Astrocyte of the spinal cord (primary cell): ENCODE measurements at places on chromosomes 3 and 15.

DNA sequence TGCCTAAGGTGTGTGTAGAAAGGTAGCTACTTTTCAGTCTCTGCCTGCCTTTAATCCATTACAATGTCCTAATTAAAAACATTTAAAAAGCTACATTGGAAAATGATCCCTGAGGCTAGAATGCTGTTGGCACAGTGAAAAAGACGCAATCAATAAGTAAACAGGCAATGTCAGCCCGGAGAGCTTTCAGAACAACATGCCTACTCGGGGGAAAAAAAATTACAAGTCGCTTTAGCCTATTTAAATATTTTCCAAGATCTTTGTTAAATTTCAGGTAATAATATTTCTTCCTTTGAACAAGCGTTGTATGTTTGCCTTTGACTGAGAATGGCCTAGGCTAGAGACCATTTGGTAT is 46.6 kb upstream of the CD47 start:
- no peak for DNase-seq

- DNase-seq, result no peak
Observed at GRCh38 chr3:53218131-53218530, 37.7 kb downstream of the TKT start.

GRCh38 chr3:112413074-112413473 is 80.1 kb downstream of the CD200 start:
- DNase-seq, result no peak

GRCh38 chr15:42011074-42011473 is 9.8 kb downstream of the PLA2G4E start:
- DNase-seq, result no peak

GRCh38 chr15:82174471-82175235 is 87.9 kb downstream of the EFL1 start:
- peak; percentile 47 for DNase-seq

DNA sequence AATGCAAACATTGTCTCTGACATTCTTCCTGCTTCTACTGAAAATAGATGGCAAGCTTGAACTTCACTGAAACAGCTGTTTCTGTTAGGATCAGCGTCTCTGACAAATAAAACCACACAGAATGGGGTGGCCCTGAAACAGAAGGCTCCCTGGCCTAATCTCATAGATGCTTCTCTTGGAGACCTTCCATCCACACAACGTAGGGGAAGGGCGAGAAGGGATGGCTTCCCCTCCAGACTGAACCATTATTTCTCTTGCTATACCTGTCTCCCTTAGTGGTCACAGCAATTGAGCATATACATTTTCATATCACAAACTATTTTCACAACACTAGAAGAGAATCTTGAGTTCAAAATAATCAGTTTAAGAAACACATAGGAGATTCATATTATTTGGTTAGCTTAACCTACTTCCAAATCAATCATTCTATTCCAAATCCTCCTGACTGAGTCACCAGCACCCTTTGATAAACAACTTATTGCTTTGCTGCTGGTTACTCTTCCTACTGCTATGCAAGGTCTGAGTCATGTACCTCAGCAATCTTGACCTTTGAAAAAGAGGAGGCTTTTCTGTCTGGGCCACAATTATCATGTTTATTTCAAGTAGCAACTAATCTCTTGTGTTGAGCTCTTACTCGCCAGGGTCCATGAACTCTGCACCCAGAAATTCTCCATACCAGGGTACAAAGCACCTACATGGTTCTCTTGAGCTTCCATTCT is 45.5 kb downstream of the CBLB start:
- peak; percentile 94 for DNase-seq

DNA sequence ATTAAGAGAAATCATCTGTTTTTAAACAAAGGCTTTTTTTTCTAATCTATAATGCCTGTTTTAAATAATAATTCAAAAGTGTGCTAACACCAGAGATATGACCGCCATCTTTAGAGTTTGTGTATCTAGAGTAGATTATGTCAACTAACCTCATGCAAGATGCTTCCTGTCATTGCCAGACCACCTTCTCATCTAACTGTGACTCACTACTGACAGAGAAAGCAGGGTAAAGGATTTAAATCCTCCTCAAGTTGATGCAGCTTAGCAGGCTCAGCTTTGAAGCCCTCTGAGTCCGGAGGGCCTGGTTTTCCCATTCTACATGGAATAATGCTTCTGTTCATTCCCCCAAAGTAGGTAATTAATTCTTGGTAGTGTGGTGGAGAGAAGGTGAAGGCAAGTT is 108.5 kb downstream of the ECT2 start:
- peak; percentile 40 for DNase-seq

DNA sequence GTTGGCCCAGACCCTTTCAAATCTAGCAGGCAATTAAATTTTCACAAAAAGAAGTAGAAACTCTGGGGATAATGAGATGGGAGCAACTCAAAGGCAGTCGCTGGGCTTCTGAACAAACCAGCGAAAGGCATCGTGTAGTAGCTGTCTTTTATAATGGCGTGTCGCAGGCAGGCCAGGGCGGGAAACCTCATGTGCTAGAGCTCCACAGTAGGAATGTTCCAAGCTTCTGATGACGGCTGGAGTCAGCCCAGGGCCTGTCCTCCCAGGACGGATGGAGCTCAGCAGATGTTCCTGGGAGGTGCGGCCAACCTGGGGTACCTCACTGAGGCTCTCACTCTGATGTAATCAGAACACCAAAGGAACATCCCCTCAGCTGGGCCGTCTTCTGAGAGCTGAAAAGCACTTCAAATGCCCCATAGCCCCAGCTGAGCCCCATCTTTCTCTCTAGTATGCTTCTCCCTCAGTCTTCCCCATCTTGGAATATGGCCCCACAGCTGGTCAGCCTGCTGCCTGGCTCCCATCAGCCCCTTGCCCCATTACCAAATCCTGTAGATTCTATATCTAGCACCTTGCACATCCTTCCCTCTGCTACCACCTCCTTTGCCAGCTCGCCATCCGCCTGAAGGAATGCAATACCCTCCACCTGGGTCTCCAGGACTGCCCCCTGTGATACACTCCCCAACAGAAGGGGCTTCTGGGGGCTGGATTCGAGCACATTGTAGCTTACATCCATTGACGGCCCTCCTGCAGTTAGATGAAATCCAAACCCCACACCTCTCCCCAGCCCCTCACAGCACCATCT is 54.9 kb upstream of the ATP2B2 start:
- DNase-seq, result no peak

DNA sequence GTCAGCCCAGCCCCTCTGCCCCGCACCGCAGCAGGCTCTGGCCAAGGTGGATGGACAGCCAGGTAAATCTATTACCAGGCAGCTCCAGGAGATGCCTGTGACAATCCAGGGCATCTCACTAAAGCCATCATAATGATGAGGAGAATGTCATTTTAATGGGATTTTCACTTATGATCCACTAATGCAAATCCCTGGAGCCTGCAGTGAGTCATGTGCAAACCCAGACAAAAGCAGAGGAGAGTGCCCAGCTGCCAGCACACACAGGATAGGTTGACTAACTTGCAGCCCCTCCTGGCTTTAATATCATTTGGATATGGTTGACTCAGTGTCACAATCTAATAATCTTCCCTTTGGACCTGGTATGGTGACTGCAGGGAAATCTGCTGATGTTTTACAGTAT is 206.9 kb upstream of the TRIM42 start:
- DNase-seq, result no peak

DNA sequence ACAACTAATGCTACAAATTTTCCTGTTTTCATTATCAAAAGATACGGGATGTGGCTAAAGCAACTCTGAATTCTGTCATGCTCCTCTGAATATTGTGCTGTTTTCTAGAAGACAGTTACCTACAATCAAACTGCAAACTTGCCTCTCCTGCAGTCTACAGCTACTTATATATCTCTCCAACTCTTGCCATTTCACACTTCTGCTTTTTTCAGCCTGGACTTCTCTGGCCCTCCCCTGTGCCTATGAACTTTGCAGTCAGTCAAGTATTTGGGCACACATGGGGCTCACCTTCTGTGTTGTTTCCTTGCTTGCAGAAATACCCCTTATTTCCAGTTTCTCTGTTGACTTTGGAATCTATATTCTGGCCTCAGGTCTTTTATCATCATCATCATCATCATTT is 575.6 kb downstream of the GRM7 start:
- DNase-seq, result no peak

- DNase-seq, result no peak
Observed at GRCh38 chr3:184696697-184697096, 15.2 kb downstream of the MAGEF1 start.

GRCh38 chr3:33645060-33645647 is 72.9 kb downstream of the CLASP2 start:
- DNase-seq, result peak; percentile 62

GRCh38 chr3:49294343-49294742 is 17.3 kb upstream of the C3orf62 start:
- DNase-seq, result no peak

DNA sequence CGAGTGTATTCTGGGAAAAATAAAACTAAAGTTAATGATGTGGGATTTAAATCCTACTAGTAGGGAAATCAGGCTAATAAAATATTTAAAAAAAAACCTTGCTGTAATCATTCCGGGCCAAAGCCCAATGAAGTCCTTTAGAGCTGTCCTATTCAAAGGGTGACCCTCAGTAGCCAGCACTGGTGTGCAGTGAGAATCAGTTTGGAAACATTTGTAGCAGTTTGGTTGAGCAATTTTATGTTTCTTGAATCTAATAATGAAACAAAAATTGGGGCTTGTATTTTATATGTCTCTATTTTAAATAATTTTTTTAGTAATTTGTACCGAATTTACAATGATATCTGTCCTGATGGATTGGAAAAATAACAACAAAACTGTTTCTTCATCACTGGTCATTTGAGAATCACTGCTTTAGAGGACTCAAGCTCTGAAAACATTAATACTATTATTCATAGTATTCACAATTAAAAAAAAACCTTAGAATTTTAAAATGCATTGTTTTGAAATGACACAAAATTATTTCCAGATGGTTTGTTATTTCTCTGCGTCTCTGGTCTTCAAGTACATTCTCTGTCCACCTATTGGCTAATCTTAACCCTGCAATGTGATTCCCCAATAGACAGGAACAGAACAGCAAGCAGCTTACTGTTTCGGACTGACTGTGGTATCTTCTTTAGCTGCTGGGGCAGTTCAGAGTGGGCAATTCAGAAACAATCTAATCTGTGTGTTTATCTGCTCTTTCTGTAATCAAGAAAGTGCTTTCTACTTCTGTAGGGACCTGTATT is 71.2 kb downstream of the OTOL1 start:
- no peak for DNase-seq

DNA sequence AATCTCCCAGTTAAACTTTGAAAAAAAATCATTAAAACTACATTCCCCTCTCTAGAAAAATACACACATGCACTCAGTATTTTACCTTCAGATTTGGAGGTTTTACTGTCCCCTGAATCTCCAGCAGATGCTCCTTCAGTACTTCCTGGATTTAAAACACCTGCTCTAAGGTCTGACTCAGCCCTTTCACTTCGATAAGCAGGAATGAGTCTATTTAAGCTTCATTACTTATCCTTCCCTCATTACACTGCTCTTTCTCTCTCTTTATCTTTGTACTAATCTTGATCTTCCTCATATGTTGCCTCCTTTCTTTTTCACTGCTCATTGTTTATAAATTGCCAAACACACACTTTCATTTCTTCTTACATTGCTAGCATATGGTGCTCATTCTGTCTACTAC is 443.9 kb downstream of the DIPK2A start:
- DNase-seq, result no peak

- peak; percentile 85 for DNase-seq
Observed at GRCh38 chr3:57974796-57975388, 33.3 kb upstream of the FLNB start.

- DNase-seq, result peak; percentile 98
Observed at GRCh38 chr15:88918738-88919137, 5.6 kb upstream of the MFGE8 start.

DNA sequence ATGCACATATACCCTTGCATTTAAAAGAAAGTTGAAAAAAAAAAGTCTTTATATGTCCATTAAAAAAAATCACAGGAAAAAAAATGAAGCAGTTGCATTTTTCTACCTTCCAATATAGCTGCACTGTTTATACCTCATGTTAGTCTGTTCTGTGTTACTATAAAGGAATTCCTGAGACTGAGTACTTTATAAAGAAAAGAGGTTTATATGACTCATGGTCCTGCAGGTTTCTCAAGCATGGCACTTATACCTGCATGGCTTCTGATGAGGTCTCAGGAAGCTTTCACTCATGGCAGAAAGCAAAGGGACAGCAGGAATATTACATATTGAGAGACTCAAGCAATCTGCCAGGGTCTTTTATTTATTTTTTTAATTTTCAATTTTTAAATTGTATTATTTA is 277.2 kb upstream of the BCHE start:
- DNase-seq, result no peak

DNA sequence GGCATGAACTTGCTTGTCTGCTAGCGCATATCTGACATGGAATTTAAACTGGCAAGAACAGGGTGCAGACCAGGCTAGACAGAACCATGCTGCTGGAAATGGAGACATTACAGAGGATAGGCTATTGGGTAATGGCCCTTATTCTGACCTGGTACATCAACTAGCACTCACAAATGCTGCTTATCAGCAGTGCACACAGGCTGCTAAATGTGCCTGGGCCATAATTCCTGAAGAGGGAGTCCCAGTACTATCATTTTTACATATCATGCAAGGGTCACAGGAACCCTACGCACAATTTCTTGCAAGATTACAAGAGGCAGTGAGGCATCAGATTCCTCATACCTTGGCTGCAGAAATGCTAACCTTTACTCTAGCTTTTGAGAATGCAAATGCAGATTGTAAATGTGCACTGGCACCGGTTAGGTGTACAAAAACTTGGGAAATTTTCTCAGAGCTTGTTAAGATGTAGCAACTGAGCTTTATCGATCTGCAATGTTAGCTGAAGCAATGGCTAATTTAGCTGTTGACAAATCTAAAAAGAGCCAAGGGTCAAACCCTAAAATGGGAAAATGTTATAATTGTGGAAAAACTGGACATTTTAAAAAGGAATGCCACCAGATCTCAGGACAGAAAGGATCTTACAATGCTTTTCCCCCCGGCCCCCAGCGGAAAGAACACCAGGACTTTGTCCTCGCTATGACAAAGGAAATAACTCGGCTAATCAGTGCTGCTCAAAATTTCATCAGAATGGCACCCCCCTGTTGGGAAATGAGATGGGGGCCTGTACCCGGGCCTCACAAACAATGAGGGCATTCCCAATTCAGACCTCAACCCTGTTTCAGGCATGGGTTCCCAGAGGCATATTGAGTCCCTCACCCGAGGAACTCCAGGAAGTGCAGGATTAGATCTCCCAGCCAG is 21.1 kb downstream of the CCRL2 start:
- no peak for DNase-seq
